ENCODE measurements at places on chromosomes 3 and 15. TPM values are rescaled to one million over a fixed set of nuclear protein-coding genes. Genes with fewer than 3 reads are reported as not detected.

The TICRR gene
- total RNA-seq, result 4.6 TPM

The IL12A gene
- total RNA-seq, result 3.0 TPM

The LMOD3 gene
- not detected for total RNA-seq

DNA sequence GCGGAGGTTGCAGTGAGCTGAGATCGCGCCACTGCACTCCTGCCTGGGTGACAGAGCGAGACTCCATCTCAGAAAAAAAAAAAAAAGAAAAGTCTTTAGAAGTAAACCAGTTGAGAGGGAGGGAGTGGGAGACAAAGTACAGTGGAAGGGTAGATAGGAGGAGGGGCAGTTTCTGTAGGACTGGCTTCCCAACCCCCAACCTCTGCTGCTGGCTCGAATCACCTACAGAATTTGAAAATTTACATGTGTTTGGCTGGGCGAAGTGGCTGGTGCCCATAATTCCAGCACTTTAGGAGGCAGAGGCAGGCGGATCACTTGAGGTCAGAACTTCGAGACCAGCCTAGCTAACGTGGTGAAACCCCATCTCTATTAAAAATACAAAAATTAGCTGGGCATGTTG, 24.1 kb upstream of the SEMA4B start:
- peaks cover 3% of the 10 kb centered on the region for H3K36me3 ChIP-seq
- no peak for DNase-seq
- H3K27ac ChIP-seq, result no peak overlapping the region
- H3K4me3 ChIP-seq, result no peak overlapping the region
- no peaks in the 10 kb centered on the region for H3K4me1 ChIP-seq
- peaks cover 21% of the 10 kb centered on the region for H3K27me3 ChIP-seq

The FBXW12 gene
- not detected for total RNA-seq

- peaks cover 51% of the 10 kb centered on the region for H3K4me1 ChIP-seq
- no peak for DNase-seq
- H3K36me3 ChIP-seq, result no peaks in the 10 kb centered on the region
- no peak overlapping the region for H3K27ac ChIP-seq
- H3K27me3 ChIP-seq, result peaks cover 2% of the 10 kb centered on the region
Observed at GRCh38 chr3:128280481-128281052, 127.3 kb downstream of the EEFSEC start.

DNA sequence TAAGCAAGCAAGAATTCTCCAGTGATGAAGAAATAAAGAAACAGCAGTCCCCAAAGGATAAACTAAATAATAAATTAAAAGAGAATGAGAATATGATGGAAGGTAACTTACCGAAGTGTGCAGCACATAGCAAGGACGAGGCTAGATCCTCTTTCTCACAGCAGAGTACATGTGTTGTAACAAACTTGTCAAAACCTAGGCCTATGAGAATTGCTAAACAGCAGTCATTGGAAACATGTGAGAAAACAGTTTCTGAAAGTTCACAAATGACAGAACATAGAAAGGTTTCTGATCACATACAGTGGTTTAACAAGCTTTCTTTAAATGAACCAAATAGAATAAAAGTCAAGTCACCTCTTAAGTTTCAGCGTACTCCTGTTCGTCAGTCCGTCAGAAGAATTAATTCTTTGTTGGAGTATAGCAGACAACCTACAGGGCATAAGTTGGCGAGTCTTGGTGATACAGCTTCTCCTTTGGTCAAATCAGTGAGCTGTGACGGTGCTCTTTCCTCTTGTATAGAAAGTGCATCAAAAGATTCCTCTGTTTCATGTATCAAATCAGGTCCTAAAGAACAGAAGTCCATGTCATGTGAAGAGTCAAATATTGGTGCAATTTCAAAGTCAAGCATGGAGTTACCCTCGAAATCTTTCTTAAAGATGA, 4.5 kb upstream of the SCG5 start:
- peak overlapping the region; percentile 52 for H3K27ac ChIP-seq
- no peak overlapping the region for H3K4me3 ChIP-seq
- H3K4me1 ChIP-seq, result peaks cover 44% of the 10 kb centered on the region
- no peak for DNase-seq
- peaks cover 2% of the 10 kb centered on the region for H3K27me3 ChIP-seq

The LRRIQ4 gene
- not detected for total RNA-seq

- no peak overlapping the region for H3K27ac ChIP-seq
- peaks cover 5% of the 10 kb centered on the region for H3K27me3 ChIP-seq
- no peak overlapping the region for H3K4me3 ChIP-seq
- DNase-seq, result no peak
- H3K4me1 ChIP-seq, result no peaks in the 10 kb centered on the region
Observed at GRCh38 chr3:161426758-161427157, 55.4 kb upstream of the SPTSSB start.

- H3K36me3 ChIP-seq, result no peaks in the 10 kb centered on the region
- H3K27me3 ChIP-seq, result no peaks in the 10 kb centered on the region
- H3K4me3 ChIP-seq, result no peak overlapping the region
- DNase-seq, result no peak
- H3K27ac ChIP-seq, result no peak overlapping the region
Observed at GRCh38 chr15:95713324-95713723, 617.2 kb upstream of the NR2F2 start.

All from HFFc6 (cell line).